ENCODE measurements at places on chromosomes 12 and 14.

- DNase-seq: no peak
Observed at GRCh38 chr14:47846008-47846407, 170.6 kb upstream of the MDGA2 start.

DNA sequence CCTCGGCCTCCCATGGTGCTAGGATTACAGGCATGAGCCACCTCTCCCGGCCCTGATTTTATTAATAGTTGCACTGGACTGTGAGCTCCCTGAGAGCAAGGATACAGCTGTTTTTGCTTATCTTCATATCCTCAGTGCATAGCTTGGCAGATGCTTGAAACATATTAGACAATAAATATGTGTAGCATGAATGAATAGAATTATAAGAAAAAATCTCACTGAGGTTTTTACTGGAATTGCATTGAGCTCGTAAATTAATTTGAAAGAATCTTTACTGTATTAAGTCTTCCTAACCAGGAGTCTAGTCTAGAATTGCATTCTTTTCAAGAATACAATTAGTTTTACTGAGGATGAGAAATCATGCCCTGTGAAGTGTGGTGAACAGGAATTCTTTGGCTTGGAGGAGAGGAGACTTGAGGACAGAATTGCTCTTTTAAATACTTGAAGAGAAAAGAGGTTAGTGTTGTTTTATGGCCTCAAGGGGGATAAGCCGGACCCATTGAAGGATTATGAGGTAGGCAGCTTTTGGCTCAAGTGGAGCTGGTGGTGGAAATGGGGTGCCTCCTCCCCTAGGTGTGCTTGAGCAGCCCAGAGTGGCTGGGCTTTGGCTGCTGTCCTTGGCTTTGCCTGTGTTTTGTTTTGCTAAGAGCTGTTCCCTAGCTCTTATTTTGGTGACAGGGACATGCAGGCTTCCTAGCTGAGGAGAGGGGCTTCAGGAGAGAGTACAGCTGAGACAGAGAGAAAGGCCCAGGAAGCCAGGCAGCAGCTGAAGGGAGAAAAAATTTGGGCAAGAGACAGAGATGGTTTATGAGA is 34.0 kb downstream of the PLEKHD1 start:
- no peak for DNase-seq

DNA sequence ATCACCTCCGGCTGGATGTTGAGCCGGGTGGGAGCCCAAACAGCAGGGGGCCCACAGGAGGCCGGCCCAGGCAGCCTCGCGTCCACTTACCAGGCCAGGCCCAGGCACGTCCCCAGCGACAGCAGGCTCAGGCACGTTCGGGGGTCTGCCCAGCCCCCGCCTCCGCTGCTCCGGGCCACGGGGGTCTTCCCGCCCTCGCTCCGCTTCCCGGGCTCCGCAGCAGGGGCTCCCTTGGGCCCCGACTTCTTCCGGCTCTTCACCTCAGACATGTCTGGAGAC is 216 bp downstream of the IKBIP start:
- peak; percentile 84 for DNase-seq

DNA sequence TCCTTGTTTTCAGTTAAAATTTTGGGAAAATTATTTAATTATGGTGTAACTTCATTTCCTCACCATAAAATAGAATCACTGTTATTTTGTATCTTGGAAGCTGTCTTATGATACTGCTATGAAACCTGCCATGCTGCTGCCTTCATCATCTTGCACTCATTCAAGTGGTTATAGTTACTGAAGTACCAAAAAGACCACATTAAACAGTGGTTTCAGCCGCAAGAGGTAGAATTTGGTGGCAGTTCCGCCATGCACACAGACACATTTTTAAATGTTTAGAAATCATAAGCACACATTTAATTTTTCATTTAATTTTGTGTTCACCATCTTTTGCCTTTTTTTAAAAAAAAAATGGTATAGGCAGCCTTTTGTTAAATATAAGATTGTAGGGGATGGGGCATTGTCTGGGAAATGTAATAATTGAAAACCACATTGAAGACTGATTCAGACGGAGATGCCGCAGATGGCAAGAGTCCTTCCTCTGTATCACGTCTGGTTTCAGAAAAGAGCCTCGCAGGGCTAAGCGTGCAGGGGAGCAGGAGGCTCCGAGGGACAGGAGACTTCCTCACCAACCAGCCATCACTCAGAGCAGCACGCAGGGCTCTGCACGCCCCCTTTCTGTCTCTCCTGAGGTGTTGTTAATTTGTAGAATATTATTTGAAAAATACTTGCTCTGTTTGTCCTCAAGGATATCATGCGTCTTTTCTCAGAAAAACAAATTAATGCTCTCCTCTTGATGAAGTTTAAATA is 115.2 kb upstream of the PELI2 start:
- no peak for DNase-seq

- peak; percentile 15 for DNase-seq
Observed at GRCh38 chr14:74929242-74929641, 6.2 kb upstream of the RPS6KL1 start.
